ENCODE measurements at places on chromosomes 1 and 21.

- no peak for DNase-seq
Measured at GRCh38 chr21:40647706-40648105, 199.3 kb downstream of the DSCAM start.

DNA sequence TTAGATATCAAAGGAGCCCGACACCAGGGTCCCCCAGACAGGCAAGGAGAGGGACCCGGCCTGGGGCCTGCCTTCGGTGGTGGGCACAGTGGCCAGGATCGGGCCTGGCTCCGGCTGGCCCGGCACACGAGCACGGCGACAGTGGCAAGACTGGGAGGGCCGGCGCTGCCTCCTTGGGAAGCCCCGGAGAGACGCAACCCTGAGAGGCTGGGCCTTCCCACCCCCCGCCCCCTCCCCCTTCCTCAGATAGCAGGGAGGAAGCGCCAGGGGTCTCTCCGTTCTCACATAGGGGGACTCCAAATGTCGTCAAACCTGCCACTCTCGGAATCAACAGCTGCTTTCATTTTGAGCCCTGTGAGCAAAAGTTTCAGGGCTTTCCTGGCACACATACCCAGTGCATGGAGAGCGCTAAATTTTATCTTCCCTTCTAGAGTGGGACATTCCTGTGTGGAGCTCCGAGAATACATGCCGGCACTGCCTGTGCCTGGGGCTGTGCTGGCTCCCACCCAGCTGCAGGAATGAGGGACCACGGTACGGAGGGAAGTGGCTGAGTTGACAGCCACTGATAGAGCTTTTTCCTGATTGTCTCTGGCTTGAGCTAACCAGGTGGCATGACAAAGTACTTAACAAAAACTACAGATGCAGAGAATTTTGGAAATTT lies 62.4 kb downstream of the CD247 start:
- no peak for DNase-seq

GRCh38 chr1:89556726-89557444 lies 32.3 kb downstream of the LRRC8B start:
- DNase-seq = no peak

DNA sequence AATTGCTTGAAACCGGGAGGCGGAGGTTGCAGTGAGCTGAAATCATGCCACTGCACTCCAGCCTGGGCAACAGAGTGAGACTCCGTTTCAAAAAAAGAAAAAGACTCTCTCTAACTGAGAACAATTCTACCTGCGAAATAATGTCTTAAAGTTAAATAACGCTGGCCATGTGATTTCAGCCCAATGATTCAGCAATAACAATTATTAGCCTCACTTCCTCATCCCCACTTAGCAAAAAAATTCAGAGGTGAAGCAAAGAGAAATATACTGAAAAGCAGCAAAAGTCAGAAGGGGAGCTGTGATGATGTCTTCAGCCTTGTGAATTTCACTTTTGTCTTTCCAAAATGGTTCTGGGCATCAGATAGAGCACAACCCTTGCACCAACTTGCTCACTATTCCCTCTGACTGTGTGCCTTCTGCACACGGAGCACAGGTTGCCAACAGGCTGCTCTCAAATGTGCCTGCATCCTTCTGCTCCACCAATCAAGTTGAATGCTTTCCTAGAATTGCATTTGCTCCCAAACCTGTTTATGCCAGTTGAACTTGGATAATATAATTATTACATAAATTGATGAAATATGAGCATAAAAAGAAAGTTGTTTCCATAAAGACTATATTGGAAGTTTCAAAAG lies 79.8 kb upstream of the IPO9 start:
- no peak for DNase-seq

DNA sequence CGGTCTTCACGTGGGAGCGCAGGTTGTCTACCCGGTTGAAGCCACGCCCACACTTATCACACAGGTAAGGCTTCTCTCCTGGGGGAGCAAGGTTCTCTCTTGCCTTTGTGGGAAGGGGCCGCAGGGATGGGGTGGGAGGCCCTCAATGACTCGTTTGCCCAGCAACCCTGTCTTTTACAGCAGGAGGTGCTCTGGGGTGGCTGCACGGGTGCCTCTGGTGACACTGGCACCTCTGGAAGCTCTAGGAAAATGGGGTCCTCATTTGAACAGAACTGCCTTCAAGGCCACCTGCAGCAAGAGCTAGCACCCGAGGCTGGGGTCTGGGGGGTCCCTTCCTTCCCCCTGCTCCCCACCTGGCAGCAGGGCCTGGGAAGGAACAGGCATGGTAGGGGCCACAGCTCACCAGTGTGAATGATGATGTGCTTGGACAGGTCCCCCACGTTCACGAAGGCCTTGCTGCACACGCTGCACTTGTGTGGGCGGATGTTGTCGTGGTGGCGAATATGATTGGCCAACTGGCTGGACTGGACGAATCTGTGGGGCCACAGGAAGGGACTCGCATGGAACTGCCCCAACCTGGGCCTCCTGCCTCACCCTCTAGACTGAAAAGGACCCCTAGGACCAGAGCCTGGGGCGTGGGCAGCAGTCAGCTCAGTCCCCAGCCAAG lies 33.1 kb downstream of the ZBTB17 start:
- DNase-seq = no peak

DNA sequence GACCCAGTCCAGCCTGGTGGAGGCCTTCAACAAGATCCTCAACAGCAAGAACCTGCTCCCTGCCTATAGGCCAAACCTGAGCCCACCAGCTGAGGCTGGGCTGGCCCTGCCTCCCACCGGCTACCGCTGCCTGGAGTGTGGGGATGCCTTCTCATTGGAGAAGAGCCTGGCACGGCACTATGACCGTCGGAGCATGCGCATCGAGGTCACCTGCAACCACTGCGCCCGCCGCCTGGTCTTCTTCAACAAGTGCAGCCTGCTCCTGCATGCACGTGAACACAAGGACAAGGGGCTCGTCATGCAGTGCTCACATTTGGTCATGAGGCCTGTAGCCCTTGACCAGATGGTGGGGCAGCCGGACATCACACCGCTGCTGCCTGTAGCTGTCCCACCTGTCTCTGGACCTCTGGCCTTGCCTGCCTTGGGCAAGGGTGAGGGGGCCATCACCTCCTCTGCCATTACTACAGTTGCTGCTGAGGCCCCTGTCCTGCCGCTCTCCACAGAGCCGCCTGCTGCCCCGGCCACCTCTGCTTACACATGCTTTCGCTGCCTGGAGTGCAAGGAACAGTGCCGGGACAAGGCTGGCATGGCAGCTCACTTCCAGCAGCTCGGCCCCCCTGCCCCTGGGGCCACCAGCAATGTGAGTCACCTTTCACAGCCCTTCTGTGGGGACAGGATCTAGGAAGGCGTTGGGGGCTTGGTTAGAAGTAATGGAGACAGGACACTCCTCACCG lies 5.8 kb downstream of the ZNF687 start:
- DNase-seq = no peak

DNA sequence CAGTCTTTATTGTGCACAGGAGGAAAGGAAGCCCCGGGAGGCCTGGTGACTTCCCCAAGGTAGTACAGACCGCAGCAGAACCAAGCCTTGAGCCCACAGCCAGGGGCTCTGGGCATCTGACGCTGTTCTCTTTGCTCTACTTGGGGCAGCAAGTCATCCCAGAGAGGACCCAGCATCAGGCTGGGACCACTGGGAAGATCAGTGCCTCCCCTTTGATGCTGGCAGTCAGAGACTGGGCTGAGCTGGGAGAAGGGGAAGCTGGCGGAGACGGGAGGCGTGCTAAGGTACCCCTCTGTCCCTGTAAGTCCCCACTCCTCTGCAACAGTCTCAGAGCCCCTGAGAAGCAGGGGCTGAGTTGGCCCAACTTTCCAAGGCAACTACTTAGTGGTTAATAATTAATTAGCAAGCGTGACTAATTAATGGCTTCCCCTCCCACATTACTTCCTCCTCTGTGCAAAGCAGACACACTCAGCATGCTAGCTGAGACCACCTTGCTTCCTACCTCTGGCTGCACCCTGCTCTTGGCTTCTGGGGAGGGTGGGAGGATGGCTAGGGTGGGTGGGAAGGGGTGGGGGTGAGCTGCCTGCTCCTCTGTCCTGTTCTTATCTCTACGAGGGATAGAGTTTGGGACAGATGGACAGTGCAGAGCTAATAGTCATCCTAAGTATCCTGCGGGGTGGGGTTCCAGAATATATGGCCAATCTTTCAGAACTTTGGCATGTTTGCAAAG lies 1.3 kb downstream of the INAVA start:
- no peak for DNase-seq

DNA sequence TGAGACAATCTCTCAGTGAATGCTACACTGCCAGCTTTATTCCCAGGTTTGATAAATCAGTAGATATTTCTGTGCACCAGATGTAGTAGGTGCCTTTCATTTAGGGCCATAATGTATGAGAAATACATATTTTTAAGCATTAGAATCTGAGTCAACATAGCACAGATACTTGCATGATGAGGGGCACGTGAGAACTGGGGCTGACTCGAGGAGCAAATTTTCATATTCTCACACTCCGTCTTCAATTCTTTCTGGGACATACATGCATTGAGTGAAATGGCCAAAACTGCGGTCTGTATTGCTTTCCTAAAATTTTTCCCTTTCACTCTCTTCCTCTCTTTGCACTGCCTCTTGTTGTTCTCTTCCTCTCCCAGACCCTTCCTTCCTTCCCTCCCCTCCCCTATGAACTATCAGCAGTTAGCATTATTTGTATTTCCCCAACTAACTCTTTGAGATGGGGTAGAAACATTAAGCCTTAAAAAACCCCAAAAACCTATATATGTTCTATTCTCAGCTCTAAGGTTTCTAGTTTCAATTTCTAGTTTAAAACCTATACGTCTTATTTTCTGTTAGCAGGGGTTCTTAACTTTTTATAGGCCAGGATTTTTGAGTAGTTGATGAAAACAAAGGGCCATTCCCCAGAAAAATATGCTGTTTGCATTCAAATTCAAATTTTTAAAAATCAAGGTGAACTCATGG lies 289.1 kb downstream of the PTBP2 start:
- DNase-seq = no peak

- no peak for DNase-seq
Measured at GRCh38 chr1:82634266-82634665, 833.5 kb downstream of the ADGRL2 start.

DNA sequence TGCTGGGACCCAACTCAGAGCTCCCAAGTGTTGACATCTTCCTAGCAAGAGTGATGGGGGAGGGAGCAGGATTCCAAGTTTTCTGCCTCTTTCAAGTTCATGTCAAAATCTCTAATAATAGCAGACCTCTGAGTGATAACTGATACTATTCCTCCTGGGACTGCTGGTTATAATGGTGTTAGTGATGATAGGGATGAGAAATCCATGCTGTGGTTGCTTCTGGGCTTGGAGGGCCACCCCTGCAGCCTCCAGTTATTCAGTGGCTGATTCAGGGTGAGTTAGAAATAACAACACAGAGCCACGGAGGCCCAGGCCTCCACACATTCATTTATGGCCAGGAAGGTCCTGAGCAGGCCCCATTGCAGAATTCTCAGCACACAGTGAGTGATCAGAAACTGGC lies 40.6 kb upstream of the ARTN start:
- no peak for DNase-seq

GRCh38 chr1:228860911-228861831 lies 125.9 kb downstream of the RHOU start:
- no peak for DNase-seq

DNA sequence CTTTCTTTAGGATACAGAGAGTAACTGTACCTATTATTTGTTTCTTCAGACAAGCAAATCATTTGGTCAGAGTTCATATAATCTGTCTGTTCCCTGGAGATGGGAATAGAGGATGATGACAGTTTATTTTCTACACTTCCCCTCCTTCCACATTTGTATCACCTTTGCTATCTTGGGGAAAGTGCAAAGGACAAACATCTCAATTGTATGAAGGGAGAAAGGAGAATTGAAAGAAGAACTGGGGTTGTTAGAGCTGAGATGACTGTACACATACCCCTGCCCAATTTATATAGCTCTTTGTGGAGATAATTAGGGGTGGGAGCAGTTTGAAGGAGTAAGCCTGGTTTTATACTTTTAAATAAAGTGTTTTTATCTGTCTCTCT lies 14.0 kb downstream of the POLR3GL start:
- no peak for DNase-seq

GRCh38 chr1:160446945-160447600 lies 46.7 kb downstream of the VANGL2 start:
- DNase-seq = no peak

DNA sequence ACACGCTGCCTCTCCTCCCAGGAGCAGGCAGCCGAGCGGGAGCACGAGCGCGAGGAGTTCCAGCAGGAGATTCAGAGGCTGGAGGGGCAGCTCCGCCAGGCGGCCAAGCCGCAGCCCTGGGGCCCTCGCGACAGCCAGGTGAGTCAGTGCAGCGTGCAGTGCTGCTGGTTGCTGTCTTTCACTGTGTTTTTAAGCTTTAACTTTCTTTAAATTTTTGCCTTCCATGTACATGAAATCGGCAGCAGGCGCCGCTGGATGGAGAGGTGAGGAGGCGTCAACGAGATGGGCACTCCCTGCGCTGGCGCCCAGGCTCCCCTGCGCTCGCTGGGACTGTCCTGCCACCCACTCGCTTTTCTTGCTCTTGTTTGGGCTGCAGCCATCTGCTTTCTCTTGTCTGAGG lies 60.7 kb upstream of the DIP2A start:
- DNase-seq = no peak

- DNase-seq = no peak
Measured at GRCh38 chr1:67393240-67393639, 37.0 kb downstream of the SERBP1 start.

DNA sequence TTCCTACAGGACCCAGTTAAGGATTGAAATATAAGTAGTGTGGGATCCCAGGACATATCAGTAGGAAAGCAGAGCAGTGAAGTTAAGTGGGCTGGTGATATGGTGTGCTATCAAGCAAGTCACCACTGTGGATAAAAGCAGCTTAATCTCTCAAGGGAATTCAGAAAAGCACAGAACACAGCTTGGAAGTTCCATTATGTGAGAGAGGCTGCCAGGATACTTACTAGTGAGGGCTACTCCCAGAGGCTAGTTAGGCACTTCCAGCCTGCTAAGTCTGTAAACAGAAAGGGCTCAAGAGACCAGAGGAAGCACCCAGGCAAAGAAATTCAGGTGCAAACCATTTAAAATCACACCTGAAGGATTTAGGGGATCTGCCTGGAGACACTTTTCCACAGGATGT lies 18.8 kb upstream of the GRIK1 start:
- DNase-seq = no peak

Measured in stimulated activated CD8-positive, alpha-beta memory T cell treated with anti-CD3 and anti-CD28 coated beads, Interleukin-12 subunit alpha, Interleukin-12 subunit beta, amount 100 ng/mL, for 1 hour (primary cell).